ENCODE measurements at places on chromosomes 5 and 9.

- peak; percentile 46 for DNase-seq
Observed at GRCh38 chr5:172113036-172113435, 75.0 kb downstream of the STK10 start.

DNA sequence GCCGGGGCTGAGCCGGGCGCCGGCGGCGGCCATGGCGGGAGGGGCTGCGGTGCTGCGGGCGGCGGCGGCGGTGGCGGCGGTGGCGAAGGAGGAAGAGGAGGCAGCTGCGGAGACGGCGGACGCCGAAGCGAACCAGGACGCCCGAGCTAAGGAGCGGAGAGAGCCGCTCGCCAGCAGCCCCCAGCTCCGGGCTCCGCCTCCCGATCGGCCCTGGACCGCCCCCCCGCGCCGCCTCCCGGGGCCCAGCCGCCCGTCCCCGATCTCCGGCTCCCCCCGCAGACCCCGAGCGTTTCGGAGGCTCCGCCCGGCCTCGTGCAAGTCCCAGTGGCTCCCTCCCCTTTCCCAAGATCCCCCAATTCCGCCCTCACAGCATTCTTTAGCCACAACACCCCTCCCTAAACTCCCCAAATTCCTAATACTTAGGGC lies at the start of gene ASTN2:
Gene ASTN2 (minus strand): TSS at position 152 of the 426 bp plus-strand sequence. CDS start 119 bp downstream, at position 33.
- DNase-seq, result no peak

- no peak for DNase-seq
Observed at GRCh38 chr5:55313870-55314617, 6.3 kb downstream of the MTREX start.

DNA sequence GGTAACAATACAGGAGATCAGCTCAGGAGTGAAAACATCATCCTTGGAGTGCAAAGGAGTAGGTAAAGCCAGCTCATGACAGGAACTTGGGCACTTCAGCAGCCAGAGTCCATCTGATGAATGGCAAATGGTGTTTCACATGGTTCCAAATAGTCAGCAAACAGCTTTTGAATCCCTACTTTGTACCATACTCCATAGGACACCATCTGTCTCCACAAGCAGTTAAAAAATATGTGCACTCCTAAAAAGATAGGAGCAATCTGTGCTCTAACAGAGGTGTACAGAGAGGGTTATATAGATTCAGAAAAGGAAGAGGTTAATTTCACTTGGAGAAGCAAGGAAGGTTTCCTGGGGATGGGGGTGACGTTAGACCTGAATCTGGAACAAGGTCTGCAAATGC lies 21.6 kb upstream of the B4GALT1 start:
- DNase-seq, result no peak

DNA sequence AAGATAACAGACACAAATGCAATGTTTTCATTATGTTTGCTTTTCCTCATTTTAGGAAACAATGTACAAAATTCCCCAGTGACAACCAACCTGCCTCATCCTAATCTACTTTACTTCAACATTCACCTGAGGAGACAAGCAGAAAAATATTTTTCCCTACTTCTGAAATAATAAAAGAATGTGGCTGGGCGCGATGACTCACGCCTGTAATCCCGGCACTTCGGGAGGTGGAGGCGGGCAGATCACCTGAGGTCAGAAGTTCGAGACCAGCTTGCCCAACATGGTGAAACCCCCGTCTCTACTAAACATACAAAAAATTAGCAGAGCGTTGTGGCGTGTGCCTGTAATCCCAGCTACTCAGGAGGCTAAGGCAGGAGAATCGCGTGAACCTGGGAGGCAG lies 36.9 kb downstream of the MYO10 start:
- no peak for DNase-seq

- no peak for DNase-seq
Observed at GRCh38 chr5:2029206-2029605, 146.5 kb upstream of the IRX4 start.

DNA sequence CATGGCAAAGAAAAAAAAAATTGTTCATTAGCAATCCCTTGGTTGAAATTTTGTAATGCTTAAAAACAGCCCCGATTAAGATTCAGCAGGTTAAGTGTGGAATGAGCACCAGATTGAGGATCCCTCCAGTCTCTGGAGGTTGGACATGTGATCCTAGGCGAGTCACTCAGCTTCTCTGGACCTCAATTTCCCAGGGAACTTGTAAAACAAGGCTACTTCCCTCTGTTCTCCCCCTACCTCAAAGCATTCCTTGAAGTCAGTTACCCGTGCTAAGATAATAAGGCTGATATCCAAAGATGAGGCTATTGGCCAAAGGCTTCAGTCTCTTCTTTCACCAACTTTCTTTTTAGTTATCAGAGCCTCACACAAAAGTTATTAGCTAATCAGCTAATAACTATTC lies 2.9 kb downstream of the KLHL3 start:
- no peak for DNase-seq

- no peak for DNase-seq
Observed at GRCh38 chr9:103707181-103707580, 386.9 kb upstream of the SMC2 start.

DNA sequence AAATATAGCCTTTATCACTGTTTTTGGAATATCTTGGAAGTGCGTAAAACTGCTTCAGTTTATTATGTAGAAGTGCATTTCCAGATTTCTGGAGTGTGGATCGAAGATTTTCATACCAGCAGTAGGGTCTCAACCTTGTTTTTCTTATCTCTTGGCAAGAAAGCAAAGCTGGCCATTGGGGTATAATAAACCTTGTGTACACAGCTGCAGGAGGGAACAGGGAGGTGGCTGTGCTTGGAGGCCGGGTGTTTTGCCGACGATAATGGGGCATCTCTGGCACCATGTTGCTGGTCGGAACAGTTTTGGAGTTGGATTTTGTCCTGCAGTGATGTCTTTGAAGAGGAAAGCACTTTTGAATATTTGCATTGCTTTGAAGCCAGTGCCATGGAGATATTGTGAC lies 308.8 kb upstream of the DMRT1 start:
- no peak for DNase-seq

- DNase-seq, result no peak
Observed at GRCh38 chr9:69645488-69645887, 26.7 kb downstream of the APBA1 start.

DNA sequence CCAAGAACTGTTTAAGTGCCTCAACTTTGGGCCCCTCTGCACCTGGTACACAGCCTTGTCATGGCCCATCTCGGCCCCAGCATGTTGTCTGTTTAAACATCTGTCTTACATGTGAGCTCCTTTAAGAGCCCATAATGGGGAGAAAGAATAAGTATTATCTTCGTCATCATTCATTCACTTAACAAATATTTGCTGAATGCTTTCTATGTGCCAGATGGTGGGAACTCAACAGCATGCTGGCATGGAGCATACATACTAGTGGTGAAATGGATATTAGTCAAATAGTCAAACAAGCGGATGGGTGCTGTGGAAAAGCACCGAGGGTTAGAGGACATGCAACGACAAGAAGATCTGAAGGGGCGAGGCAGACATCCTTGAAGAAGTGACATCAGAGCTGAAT lies 54.5 kb downstream of the GABBR2 start:
- no peak for DNase-seq

DNA sequence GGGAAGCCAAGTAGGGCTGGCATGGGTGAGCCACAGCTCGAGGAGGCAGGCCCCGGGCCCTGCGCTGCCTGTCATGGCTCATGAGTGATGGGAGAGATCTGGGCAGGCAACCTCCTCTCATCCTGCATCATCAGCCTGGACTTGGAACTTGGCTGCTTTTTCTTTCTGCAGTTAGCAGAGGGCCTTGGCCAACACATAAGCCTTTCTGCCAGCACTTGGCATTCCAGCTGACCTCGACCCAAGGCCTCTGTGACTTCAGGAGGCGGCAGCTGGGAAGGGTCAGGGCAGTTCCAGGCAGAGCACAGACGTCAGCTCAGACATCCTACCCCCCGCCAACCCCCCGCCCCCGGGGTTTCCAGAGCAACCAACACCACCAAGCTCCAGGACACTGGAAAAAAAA lies 7.6 kb downstream of the S1PR3 start:
- DNase-seq, result no peak

DNA sequence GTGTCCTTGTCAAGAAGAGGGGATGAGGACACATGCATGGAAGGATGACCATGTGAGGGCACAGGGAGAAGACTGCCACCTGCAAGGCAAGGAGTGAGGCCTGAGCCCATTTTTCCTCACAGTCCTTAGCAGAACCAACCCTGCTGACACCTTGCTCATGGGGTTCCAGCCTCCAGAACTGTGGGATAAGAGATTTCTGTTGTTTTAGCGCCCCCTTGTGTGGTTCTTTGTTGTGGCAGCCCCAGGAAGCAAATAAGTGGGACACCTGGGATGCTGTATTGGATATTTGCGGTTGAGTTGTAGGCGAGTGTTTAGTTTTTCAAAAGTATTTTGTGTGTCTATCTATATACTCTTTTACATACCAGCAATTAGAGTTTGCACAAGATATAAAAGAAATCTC lies 206.4 kb downstream of the NXNL2 start:
- no peak for DNase-seq

DNA sequence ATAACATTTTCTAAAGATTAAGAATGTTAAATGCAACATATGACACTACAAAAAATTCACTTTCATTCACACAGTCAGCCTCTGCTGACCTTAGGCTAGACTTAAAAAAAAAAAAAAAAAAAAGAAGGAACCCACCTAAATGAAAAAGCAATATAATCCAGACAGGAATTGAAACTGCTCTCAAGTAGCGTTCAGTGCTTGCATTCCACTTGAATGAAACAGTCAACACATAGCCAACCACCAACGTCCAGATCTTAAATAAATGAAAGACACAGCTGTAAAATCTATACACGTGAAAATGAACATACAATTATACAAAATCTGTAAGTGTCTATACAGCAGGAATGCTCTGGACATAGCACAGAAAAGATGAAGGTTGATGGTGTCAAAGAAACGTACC lies 11.4 kb downstream of the TMEM245 start:
- DNase-seq, result no peak

DNA sequence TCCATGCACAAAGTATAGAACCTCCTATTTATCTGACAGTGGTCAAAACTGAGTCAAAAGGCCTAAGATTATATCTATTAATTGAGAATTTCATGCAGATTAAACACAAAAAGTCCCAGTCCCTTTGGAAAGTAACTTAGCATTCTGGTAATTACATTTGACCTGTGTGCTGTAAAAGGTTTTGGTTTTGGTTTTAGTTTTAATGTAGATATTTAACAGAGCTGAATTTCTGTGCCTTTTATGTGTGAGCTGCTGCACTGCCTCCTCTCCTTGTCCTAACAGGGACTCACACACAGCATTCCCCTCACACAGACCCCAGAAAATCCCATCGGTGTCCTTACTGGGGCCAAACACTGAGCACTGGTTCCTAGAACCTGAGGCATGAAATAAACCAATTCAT lies 31.0 kb upstream of the FSD1L start:
- no peak for DNase-seq

GRCh38 chr5:121313886-121314285 lies 537.8 kb upstream of the FTMT start:
- no peak for DNase-seq

- DNase-seq, result no peak
Observed at GRCh38 chr5:60997721-60998120, 52.7 kb downstream of the NDUFAF2 start.

DNA sequence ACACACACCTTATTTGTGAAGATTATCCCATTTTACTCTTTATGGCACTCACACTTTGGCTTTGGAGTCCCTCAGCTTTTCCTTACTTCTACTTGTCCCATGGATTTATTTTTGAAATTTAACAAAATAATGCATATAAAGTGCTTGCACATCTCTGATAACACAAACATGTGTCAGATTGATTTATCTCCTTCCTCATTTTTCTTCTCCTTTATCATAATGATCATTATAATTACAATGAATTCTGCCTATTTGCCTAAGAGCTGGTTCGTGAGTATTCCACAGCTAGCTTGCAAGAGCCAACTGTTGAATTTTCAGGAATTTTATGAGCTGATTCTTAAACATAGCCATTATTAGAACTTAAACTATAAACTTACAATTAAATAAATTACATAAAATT lies 347.7 kb downstream of the CHSY3 start:
- DNase-seq, result no peak

DNA sequence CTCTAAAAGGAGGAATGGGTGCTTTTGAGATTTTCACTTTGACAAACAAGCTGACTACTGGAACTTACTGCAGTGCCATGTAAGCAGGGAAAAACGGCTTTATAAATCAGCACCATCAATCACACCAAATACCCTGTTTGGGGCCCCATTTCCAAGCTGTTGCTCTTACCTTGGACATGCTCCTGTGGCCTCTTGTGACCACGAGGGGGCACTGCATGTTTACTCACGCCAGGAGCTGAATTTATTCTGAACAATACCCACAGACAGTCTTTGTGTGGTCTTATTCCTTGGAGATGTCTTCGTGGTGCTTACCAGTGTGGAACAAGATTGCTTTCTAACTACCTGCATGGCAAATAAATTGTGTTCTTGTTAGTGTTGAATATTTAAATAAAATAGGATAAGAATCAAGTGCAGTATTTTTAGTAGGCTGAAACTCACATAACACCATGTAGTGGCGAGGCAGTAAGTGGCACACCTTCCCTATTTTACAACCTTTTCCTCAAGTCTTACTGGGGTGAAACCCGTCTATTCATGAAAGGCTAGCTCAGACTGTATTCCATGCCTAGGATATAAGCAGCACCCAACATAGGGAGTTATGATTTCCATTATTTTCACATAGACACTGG lies 155.5 kb upstream of the NMUR2 start:
- DNase-seq, result no peak

GRCh38 chr5:142971303-142972013 lies 201.3 kb downstream of the ARHGAP26 start:
- DNase-seq, result no peak

- no peak for DNase-seq
Observed at GRCh38 chr9:2833096-2833495, 10.8 kb downstream of the PUM3 start.

DNA sequence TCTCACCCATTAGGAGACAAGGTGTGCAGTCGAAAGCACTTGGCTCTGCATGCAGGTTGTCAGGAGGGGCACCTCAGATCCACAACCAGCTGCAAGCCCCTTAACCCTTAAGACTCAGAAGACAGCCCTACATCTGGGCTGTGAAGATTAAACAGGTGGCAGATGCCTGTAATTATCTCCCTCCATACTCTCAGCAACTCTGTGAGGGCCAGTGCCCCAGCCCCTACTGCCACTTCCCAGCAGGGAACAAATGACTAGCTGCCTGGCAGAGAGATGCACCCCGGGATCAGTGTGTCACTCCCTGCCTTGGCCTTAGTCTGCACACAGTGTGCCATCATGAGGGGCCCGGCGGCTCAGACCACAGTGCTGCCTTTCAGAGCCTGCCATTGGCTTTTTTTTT lies 42.0 kb downstream of the CRB2 start:
- DNase-seq, result no peak

GRCh38 chr5:154179846-154180710 lies 10.5 kb upstream of the GALNT10 start:
- no peak for DNase-seq

- no peak for DNase-seq
Observed at GRCh38 chr5:10552183-10553143, 11.4 kb upstream of the ANKRD33B start.

DNA sequence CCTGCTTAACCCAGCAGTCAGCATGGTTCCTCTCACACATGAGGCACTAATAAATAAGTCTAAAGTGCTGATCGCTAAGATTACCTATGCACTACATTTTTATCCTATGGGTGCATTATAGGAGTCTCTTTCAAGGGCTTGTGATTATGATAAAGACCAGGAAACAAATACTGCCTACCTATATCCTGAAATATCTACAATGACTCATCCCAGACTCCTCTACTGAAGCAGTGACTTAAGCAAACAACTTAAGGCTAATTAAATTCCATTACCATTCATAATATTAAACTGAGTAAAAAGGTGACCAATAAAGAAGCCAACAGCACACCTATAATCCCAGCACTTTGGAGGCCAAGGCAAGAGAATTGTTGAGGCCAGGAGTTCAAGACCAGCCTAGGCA lies 338.4 kb downstream of the DNAH5 start:
- DNase-seq, result no peak
